Activated CD8-positive, alpha-beta memory T cell treated with anti-CD3 and anti-CD28 coated beads, Interleukin-2, amount 50 U/mL, for 4 hours (primary cell): ENCODE measurements at places on chromosomes 7 and 10.

- DNase-seq, result no peak
These were observed 322.7 kb upstream of the PFKP start for GRCh38 chr10:2744547-2745200.

DNA sequence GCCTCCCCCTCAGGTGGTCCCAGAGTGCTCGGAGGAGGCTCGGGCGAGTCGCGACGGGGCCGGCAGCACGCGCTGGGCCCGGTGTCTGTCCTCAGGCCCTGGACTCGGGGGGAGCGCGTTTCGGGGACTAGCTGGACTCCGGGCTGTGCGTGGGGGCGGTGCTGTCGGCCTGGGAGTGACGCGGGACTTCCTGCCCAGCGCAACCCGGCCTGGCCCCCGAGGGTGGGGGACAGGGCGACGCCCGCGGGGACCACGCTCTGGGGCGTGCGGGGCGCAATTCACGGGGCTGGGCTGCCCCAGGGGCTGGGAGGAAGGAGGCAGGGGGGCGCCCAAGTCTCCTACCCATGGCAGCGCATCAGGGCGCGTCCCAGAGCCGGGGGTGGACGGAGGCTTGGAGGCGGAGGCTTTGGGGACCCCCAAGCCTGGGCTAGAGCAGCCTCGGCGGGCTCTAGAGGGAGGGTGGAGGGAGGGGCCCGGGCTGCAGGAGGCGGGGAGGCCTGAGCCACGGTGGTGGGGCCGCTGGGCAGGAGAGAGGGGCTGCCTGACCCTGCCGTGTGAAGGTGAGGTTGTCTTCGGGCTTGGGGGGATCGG is 2.3 kb upstream of the VENTX start:
- DNase-seq, result no peak

- no peak for DNase-seq
These were observed 510.1 kb downstream of the ARL4A start for GRCh38 chr7:13197501-13197900.

DNA sequence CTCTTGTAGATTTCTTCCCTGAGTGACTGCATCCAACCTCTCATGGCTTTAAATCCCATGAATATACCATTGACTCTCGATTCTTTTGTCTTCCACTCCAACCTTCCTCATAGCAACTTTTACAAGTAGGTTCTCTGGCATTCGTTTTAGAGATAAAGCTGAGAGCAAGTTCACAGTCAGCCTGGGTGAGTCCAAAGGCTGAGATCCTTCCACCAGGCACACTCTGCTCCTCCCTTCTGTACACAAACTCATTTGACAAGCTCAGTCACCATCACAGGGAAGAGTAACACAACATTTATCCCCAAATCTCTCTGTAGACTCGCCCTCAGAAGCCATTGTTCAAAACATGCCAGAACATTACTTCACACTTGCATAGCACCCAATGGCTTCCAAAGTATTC is 10.9 kb downstream of the CTTNBP2 start:
- no peak for DNase-seq

GRCh38 chr7:55641273-55641691 is 69.0 kb upstream of the VOPP1 start:
- no peak for DNase-seq

DNA sequence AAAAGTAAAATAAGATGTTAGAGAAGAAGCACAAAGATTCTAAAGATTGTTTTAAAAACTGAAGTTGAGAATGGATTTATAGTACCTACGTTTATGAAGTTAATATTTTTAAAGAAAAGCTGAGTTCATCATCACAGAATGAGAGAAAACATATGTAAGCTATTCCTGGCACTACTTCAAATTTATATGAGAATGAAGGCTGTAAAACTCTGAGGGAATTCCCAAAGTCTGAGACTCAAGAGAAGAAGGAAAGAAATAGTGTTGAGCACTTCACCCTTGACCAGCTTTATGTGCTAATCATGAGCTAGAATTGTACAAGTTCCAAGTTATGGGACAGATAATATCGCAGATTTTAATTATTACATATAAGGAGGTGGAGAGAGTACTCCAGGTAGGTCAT is 323.7 kb upstream of the GNAI1 start:
- DNase-seq, result no peak

GRCh38 chr7:115600207-115600606 is 430.4 kb downstream of the TFEC start:
- no peak for DNase-seq

- DNase-seq, result no peak
These were observed 139.9 kb upstream of the ZNF438 start for GRCh38 chr10:31171402-31172083.

DNA sequence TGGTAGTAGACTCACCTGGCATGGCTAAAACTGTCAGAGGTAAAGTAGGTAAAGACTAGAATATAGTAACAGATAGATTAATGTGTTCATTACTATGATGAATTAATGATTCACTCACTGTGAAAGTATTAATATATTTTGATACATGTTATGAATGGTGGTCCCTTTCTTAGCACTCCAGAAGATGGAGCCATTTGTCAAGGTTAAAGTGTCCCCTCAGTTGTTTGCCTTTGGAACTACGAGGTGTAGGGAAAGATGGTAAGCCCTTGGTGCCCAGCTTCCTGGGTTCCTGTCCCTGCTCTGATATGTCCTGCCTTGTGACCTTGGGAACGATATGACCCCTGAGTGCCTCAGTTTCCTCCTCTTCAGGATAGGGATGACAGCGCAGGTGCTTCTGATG is 49.4 kb downstream of the HTRA1 start:
- no peak for DNase-seq

DNA sequence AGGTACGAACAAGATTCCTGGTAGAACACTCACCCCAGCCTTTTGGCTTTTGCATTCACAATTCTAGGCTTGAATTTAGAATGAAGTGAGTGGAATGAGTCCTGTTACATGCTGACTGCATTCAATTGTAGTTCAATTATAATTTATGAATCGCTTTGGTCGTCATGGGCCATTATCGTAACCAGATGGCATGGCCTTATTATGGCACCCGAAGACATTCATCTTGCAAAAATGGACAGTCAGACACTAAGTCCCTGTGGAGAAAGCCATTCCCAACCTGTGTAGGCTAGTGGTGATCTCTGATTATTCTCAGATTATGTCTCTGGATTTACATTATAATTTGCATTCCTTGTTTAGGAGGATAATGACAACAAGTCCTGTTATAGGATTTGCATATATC is 292.4 kb upstream of the NPSR1 start:
- no peak for DNase-seq

DNA sequence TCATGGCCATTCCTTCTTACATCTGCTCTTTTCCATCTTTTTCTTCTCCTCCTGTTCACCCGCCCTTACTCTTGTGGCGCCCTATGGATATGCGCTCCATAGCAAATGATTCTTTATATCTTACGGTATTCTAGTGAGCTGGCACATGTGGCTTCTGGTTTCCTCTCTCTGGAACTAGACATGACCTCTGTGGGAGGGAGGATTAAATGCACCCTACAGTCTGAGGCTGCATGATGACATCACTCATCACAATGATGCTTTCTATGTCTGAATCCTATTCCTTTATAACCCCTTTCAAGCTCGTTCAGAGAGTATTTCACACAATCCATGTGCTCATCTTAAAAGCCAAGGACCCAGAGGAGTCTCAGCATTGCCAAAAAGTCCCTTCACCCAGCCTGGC is 153.3 kb downstream of the EGFR start:
- no peak for DNase-seq

DNA sequence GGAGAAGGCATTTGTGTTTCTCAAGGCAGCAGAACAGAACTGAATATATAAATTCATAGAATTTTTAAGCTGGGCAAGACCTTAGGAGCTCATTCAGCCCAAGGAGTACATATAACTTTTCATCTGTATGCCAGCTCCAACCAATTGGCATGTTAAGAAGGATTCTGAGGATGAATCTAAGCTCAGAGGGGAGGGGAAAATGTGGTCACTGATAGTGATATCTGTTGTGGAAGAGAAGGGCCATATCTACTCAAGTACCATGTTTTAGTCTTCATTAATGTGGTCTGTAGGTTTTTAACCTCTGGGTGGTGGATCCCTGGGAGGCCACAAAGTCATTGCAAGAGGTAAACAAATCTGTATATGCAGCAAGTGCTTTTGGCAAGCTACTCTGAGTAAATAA is 6.4 kb downstream of the CALD1 start:
- no peak for DNase-seq

DNA sequence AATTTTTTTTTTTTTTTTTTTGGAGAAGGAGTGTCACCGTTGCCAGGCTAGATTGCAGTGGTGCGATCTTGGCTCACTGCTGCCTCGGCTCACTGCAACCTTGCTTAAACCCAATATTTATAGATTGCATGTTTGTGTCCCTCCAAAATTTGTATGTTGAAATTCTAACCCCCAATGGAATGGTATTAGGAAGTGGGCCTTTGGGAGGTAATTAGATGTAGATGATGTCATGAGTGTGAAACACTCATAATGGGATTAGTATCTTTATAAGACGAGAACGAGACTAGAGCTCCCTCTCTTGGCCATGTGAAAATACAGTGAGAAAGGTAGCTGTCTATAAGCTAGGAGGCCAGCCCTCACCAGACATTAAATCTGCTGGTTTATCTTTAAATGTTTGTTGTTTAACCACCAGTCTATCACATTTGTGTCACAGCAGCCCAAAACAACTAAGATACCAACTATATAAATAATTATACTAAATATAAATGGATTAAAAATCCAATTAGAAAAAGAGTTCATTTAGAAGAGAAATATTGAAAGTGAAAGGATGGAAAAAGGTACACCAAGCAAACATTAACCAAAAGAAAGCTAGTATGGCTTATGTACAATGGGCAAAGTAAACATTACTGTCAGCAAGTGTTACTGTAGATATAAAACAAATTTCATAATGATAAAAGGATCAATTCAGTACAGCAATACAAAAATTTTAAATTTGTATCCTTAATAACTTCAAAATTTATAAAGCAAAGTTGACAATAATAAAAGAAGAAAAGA is 9.3 kb downstream of the TCAF1 start:
- DNase-seq, result no peak

DNA sequence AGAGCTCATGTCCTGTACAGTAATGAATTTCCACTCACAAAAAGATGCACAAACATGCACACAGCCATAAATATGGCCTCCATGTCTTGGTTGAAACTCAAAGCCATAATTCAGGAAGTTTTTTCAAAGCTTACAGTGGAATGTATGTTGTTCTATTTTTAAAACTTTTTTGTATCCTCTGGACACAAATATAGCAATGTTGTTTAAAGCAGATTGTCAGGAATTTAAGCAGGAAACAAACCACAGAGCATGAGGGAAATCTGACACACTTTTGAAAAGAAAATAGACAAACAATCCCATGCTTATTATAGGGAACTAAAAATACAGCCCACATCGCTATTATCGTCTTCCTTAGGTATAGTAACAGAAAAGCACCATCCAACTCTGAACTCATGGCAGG is 21.5 kb downstream of the LRRN3 start:
- no peak for DNase-seq

DNA sequence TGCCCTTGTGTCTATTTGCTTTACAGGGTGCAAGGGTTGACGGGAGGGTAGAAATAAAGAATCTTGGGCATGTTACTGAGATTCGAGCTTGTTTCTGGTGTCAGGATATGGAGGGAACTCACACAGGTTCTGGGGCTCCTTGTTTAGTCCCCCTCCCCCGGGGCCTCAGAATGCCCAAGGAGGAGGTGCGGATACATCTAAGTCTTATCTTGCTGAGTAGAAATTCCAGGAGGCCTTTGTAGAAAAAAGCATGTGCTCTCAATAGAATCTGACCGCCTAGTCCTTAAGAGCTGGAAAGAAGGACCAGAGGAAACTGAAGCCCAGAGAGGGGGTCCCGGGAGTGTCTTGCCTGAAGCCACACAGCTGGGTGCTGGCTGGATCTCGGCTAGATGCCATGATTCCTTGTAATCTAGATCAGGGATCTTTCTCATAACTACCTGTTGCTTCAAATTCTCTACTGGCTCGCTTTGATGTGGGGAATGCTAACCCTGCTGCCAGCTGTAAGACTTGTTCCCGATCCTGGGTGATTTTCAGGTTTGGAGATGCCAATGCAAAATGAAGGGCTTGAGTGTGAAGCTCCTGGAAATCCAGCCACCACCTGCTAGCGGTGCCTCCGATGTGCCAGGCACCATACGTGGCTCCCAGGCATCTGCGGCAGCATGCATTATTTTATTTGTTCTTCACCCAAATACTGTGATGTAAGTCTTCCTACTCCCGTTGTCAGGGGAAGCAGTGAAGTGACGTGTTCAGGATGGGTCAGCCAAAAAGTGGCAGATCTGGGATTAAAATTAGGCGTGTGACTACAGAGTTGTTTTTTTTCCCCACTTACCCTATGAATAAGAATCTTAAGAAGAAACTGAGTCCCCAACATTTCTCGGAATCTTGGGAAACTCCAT is 226.0 kb downstream of the TCF7L2 start:
- DNase-seq, result no peak

DNA sequence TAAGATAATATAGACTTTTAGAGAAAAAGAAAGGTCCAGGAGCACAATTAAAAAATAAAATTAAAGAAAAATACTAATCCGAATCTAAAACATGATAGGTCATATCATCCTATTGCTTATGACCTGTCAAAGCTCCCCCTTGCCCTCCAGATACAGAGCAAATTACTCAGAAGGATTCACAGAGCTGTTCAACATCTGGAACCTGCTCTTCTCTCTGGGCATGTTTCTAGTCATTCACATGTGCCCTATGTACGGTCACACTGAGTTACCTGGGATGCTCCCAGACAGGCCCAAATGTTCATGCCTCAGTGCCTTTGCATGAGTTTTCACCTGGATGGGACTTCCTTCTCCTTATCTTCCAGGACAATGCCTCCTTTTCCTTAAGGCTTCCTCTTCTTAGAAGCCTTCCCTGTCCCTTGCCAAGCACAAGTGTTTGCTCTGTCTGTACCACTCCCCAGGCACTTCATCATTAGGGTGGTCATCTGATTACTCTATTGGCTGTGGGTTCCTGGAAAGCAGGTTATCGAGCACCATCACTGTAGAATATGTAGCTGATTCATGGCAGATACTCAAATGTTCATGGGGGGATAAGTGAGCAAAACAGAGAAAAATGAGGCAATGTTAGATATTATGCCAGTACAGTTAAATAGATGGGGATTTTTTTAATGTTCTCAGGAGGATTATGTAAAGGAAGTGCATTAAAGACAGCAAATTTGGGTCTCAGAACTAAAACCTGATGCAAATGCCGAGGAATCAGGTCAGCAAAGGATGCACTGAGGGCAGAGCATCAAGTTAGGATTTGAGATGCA is 12.0 kb upstream of the AOAH start:
- no peak for DNase-seq

DNA sequence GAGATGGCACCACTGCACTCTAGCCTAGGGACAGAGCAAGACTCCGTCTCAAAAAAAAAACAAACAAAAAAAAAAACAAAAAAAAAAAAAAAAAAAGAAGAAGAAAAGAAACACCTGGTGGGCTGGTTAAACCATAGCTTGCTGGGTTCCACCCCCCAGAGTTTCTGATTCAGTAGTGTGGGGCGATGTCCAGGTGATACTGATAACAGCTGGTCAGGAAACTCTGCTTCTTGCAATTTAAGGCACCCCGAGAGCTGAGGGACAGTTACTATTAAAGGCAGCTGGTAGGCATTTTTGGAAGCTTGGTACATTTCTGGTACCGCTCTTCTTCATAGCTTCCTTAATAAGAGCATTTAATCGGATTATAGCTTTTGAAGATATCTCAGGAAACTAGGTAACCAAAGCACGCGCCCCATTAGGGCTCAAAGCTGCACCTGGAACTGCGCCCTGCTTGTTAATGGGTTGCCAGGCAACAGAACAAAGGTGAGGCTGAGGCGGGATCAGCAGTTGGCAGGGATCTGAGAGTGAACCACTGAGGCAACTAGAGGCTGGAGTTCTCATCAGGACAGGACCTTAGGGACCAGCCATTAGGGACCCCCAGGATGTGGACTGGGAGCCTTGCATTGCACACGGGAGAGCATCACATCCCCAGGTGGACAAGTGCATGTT is 6.5 kb upstream of the SDK1 start:
- DNase-seq, result no peak

GRCh38 chr10:20855398-20856038 is 41.6 kb downstream of the NEBL start:
- no peak for DNase-seq
